Left hindlimb (tissue), 1 donor: ENCODE measurements at places on chromosomes 3 and 15.

DNA sequence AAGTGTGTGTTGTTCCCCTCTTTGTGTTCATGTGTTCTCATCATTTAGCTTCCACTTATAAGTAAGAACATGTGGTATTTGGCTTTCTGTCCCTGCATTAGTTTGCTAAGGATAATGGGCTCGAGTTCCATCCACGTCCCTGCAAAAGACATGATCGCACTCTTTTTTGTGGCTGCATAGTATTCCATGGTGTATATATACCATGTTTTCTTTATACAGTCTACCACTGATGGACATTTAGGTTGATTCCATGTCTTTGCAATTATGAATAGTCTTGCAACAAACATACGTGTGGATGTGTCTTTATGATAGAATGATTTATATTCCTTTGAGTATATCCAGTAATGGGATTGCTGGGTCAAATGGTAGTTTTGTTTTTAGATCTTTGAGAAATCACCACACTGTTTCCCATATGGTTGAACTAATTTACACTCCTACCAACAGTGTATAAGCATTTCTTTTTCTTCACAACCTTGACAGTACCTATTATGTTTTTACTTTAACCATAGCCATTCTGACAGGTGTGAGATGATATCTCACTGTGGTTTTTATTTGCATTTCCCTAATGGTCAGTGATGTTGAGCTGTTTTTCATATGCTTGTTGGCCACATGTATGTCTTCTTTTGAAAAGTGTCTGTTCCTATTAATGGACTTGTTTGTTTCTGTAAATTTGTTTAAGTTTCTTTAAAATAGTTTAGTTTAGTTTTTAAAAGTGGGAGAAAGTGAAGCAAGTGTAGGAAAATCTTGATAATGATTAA is 21.9 kb upstream of the SLC30A4 start:
- DNase-seq = no peak

DNA sequence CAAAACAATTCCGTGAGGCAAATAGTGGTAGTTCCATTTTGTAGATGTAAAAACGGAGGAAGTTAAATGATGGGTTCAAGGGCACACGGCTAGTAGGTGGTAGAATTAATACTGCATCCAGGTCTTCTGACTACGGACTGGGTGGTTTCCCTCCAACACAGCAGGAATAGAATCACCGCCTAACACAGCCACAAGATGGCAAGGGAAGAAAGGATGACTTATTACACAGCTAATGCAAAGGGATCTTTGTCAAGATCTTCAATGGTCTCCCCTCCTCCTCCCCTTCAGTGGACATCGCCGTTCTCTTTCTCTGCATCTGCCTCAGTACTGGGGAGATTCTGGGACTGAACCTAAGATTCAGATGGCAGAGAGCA is 524 bp upstream of the TOPBP1 start:
- peak; percentile 42 for DNase-seq

- DNase-seq = no peak
Measured at GRCh38 chr15:59473226-59473625, 35.2 kb downstream of the FAM81A start.

DNA sequence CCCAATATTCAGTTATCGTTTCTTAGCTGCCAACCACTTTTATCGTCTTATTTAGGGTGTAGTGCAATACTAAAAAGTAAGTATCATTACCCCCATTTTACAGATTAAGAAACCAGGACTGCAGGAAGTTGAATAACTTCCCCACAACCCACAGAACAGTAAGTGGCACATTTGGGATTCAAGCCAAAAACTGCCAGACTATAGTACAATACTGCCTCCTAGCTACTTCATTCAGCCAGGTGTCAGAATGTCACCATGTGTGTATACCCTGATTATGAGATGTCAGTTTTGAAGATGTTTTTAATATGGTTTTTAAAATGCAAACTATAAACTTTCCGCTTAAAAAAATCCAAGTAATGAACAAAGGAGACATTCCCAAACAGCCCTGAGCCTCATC is 74.2 kb upstream of the PROK2 start:
- DNase-seq = no peak

DNA sequence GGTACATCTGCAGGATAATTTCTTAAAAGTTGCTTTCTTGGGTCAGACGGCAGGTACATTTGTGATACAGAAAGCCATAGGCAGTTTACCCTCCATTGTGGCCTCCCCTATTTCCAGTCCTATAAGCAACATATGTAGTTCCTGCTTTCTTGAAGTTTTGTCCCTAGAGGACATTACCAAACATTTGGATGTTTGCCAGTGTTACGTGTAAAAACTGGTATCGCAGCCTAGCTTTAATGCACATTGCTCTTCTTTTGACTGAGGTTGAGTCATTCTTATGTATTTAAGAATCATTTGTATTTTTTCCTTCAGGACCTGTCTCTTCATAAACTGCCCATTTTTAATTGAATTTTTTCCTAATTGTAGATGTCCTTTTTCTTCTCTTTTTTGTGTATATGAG is 114.3 kb downstream of the DIPK2A start:
- DNase-seq = no peak

- DNase-seq = no peak
Measured at GRCh38 chr15:47987461-47987860, 133.3 kb upstream of the SLC24A5 start.

- no peak for DNase-seq
Measured at GRCh38 chr3:122443090-122443489, 27.2 kb upstream of the WDR5B start.

- DNase-seq = no peak
Measured at GRCh38 chr15:56693761-56694160, 39.5 kb downstream of the ZNF280D start.

GRCh38 chr3:17290894-17291293 is 406.1 kb downstream of the PLCL2 start:
- DNase-seq = no peak
